ENCODE measurements at places on chromosomes 1 and 21.

DNA sequence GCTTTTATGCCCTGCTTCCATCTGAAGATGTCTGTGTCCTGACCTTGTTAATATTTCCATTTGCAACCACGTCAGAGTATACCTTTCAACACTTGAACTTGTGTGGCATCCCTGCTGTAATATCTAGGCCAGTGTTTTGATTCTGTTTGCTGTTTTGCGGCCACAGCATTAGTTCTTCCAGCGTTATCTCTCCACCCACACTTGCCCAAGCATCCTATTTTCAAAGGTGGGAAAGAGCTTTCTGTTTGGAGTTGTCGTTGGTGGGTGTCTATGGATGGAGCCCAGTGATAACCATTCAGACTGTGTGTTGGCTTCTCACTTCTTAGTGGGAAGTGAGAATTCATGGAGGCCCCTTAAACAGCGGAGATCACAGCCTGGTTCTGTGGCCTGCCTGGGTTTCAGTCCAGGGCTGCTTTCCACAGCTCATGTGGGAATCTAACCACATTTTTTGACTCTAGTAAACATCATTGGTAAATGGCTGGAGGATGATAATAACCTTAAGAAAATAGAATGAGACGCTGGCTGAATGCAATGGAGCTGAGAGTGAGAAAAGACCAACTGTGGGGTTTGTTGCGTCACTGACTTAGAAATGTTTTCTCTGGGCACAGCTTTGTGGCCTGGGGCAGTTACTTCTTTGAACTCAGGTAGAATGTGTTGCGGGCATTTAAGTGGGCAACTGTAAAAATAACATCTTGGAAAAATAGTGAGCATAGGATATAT, 7.6 kb downstream of the TENT5C start:
- no peak for DNase-seq

- DNase-seq = no peak
These were observed 27.1 kb upstream of the PLXNA2 start for GRCh38 chr1:208271236-208271635.

GRCh38 chr1:45317166-45317565, 9.5 kb upstream of the HPDL start:
- DNase-seq = no peak

GRCh38 chr1:53408755-53409129, 50.5 kb upstream of the DMRTB1 start:
- no peak for DNase-seq

- DNase-seq = peak; percentile 19
These were observed 5.3 kb upstream of the TUFT1 start for GRCh38 chr1:151534662-151535278.

GRCh38 chr1:26215246-26215645, 18.8 kb upstream of the CEP85 start:
- DNase-seq = no peak

DNA sequence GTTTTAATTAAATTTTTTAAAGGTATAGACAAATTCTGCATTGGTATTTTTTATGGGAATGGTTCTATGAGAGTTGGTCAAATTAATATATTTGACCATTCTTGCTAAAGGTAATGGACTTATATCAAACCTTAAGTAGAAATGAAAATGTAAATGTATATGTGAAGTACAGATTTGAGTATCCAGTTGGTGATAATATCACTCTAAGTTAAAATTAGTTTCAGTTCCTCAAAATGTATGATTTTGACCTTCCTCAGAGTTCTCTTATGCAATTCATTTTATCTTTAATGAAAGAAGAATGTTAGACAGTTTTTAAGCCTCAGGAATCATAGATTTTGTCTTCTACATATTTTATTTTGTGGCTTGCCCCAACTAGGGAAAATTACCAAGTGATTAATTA, 1291.5 kb upstream of the B3GALT2 start:
- DNase-seq = no peak

- no peak for DNase-seq
These were observed 719.8 kb upstream of the ADGRL4 start for GRCh38 chr1:79726321-79726720.

DNA sequence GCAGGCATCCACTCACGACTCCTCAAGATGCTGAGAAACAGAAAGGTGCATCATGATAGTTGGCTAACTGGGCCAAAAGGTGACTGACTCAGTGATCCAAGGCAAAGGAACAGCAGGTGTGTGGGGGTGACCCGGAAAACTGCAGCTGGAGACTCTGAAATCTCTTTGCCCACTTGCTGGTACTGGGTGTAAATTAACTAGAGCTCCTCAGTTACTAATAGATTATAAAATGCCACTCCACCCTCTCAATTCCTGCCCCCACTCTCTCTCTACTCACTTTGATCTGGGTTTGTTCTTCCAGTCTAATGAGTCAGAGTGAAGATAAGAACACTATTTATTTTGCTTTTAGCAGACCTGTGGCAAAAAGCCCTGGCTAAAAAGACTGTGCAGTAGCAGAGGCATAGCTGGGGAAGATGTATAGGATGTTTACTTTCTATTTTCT, 7.2 kb upstream of the PIGC start:
- DNase-seq = no peak

DNA sequence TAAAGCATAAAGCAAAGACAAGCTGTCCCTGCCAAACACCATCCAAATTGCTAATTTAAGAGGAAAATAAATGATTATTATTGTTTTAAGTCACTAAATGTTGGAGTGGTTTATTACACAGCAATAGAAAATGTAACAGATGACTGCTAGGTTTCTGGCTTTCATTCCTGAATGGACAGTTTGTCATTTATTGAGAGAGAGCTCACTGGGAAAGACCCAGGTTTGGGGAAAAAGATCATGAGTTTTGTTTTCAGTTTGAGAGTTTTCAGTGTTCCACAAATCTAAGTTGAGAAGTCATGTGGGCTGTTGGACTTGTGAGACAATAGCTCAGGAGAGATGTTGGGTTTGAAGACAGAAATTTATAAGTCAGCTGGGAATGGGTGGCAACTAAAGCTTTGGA, 5.4 kb downstream of the GPA33 start:
- DNase-seq = no peak

GRCh38 chr21:19326531-19327319, 923.1 kb upstream of the TMPRSS15 start:
- DNase-seq = no peak

- no peak for DNase-seq
These were observed 149.5 kb upstream of the VAMP3 start for GRCh38 chr1:7621334-7622219.

GRCh38 chr1:61692155-61692800, 32.7 kb downstream of the TM2D1 start:
- no peak for DNase-seq

GRCh38 chr1:29329022-29329775, 92.9 kb downstream of the PTPRU start:
- DNase-seq = no peak

GRCh38 chr21:35952651-35953340, 107.5 kb downstream of the SETD4 start:
- DNase-seq = no peak

GRCh38 chr1:193700710-193701355, 514.4 kb upstream of the B3GALT2 start:
- no peak for DNase-seq

DNA sequence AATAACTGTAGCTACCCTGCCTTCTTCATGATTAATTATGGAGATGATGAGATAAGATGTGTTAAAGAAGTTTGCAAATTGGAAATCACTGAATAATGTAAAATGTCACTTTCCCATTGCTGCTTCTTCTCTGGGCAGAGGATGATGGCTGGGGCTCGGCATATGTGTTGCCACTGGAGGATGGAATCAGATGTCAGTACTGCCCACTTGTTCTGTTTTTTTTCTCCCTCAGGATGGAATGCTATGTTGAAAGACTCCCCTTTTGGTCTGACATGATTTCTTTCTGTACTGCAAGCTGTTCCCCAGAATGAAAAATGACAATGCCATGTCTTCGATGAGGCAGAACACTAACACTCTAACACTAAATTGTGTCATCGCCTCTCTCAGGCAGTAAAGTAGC, 373.9 kb upstream of the SPAG17 start:
- no peak for DNase-seq

DNA sequence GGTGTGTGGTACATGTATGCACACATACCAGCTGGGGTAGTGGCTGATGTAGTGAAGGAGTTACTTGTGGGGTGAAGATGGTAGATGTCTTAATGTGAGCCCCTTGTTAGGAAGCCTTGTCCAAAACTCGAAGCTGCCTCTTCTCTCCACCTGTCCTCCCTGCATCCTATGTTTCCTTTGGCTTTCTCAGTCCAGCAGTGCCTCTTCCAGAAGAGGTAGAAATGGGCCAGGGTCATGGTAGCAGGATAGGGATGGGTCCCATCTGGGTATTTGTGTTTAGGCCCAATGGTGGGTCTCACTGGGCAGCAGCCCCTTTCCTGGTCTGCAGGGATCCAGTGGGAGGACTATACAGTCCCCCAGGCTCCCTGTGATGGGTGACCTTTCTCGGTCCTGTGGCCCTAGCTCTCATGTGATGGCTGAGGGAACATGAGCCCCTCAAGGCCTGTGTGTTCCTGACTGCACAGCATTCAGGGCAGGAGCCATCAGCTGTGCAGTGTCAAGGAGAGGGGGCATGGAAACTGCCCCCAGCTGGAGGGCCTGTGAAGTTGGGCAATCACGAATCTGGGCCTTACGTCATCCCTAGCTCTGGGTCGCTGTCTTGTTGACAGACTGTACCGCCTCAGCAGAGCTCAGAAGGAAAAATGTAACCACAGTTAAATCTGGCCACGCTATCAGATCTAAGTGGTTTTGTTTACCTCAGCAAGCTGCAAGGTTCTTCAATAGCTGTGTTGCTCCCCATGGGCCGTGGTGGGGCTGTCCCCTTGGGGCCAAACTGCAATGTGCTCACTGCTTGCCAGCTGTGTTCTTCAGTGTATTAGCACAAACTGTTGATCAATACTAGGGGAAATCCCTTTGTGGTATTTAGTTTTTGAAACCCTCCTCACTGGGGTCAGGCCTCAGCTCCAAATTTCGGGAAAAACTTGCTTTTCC, 82.7 kb downstream of the NOS1AP start:
- no peak for DNase-seq

Data from activated naive CD4-positive, alpha-beta T cell (primary cell).